ENCODE measurements at places on chromosomes 7 and 10. TPM values are rescaled to one million over a fixed set of nuclear protein-coding genes. Genes with fewer than 3 reads are reported as not detected.

DNA sequence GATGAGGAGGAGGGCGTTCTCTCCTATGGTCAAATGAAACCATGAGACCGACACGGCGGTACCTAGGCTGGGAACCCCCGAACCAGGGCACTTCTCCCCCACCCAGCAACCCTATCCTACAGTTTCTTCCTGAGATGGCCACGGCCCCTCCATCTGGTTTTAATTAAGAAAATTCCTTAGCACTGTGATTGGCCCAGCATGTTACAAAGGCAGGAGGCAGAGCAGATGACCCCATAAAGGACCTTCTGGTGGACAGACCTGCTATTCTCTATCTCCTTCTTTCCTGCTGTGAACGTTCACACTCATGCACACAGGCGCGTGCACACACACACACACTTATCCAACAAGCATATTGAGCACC is 129.4 kb downstream of the RGS10 start:
- no peak for DNase-seq

DNA sequence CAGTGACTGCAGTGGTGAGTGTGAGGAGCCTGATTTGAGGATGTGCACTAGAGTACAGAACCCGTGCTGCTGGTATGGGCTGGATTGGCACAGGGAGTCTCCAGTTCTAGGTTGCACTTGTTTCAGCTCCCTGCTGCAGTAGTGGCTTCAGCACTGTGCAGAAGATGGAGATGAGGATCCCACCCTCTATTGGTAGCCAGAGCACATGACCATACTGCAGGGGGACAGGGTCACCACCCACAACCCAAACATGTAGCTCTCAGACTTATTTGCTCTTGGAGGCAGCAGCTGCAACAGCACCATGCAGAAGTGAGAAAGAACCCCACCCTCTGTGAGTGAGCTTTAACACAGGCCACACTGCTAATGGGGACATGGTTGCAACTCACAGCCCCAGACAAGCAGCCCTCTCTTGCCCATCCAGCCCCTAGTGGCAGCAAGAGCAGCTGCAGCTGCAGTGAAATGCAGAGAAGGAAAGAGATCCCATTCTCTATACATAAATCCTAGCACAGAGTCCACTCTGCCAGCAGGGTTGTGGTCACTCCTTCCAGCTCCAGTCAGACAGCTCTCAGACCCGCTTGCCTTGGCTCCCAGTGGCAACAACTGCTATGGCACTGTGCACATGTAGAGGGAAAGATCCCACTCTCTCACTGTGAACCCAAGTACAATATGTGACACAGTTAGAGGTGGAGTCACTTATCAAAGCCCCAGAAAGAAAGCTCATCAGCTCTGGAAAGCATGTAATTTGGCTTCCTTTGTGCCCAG is 51.4 kb upstream of the SCIN start:
- DNase-seq = no peak

GRCh38 chr10:80537086-80537735 is 491 bp upstream of the SH2D4B start:
- peak; percentile 33 for DNase-seq

Gene CCDC3
- total RNA-seq = 30.0 TPM

Gene METTL27
- total RNA-seq = 5.0 TPM

Gene THSD7A
- 4.3 TPM for total RNA-seq

Gene ITIH2
- total RNA-seq = not detected

Gene NXPH1
- not detected for total RNA-seq

DNA sequence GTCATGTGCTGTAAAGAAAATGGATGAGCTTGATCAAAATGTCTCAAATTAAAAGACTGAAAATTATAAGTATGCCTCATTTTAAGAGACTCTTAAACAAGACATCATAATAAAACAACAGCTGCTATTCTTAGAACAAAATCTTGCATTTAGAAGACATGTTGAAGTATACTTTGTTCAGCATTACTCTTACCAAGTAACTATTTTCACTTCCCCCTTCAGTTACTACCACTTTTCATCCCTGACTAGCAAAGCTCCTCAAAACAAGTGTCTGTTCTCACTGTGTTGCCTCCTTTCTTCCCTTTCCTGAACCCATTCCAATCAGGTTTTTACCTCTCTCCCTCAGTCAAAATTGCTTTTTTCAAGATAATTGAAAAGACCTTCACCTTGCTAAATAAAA is 31.6 kb downstream of the ELAPOR2 start:
- no peak for DNase-seq

Gene NPC1L1
- total RNA-seq = 0.07 TPM

DNA sequence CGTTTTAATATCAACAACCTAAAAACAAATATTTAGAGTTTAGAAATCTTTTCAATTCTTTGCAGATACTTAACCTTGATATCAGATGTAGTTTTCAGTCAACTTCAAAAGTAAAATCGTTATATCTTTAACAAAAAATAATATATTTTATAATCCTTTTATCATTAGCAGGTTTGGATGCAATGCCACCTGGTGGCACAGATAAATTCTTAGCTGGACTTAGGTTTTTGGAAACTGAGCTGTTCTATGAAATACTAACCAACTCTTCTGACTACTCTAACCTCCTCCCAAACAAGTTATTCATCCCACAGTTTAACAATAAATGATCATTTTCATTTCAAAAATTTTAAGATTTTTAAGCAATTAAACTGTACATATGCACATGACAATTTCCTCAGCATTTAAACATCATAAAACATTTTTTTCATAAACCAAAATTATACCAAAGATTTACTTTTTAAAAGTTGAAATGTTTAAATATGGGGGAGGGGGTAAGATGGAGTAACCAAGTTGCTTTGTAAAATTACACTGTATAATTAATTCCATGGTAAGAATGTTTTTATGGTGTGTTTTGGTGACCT is 56.9 kb downstream of the HIBADH start:
- no peak for DNase-seq

DNA sequence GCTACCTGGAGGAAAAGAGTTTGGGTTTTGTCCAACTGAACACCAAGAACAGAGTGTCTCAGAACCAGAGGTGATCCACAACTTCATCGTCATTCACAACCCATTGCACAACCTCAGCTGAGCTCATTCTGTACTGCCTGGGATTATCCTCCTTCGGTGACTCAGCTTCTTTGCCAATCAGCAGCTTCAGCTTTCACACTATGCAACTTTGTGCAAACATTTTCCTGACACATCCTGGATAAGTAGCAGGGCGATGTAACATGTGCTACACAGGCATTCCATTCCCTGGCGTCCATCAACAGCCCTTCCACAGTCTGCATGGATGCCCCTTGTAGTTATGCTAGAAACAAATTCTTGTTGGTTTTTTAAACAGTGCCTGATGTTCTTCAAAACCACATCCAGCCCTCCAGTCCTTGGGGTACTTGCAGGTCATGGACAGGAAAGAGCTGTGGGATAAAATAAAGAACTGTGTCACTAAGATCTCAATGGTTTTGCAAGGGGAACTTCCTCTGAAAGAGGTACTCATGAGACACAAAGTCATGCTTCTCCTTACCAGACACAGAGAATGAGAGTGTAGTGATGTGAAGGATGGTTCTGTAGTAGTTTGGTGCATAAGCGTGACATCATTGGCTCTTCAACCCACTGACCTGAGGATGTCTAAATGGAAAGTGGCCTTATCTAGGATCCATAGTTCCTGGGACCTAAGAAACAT is 478.5 kb downstream of the KIF20B start:
- DNase-seq = no peak

DNA sequence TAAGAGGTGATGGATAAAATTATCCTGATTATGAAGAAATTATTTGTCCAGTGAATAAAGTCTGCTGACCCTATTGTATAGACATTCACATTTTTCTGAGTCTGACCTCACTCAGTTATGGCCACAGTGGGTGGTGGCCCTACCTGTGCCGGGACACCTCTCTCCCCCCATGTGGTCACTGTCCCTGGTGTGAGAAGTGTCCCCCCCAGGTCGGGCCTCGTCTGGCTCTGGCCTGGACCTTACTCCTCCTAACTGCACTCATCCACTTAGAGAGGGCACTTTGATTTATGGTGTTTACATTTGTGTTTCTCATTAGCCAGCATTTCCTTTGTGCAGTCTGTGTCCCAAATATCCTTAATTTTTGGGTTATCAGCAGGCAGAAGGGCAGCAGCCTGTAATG is 59.6 kb upstream of the ZNF32 start:
- no peak for DNase-seq

Gene FAM13C
- 8.1 TPM for total RNA-seq

DNA sequence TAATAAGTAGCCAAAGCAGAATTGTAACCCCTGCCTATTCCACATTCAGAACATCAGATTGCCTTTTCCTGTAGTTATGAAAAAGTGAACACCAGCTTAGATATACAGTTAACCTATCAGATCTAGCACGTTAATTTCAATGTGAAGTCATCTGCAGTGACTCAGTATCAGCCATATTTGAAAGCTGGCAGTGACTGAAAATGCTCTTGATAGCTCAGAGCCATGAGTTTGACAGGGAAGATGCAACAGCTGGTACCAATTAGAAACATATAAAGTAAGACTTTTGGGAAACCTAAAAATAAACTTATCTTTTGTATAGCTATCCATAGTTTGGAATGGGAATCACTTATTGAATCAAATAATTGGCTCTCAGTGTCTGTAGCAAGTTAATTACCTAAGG is 284.1 kb upstream of the NPSR1 start:
- no peak for DNase-seq

DNA sequence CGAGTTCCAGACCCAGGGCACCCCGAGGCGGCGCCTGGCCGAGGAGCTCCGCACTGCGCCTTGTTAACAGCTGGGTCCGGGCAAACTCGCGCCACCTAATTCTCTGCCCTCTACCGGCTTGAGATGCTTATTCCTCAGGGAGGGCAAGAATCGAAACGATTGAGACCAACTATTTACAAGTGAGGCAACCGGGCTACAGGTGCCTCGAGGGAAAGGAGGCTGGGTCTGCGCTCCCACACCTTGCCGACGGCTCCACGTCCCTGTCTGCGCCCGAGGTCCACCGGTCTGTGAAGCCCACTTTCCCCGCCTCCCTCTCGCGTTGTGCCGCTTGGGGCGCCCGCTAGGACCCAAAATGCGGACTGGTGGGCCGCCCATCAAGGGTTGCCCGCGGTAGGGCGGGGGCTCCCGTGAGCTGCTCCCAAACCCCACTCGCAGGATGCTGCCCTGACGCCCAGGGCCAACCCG is 527 bp downstream of the AKR1B1 start:
- DNase-seq = peak; percentile 93

GRCh38 chr10:59133841-59134593 is 42.4 kb upstream of the PHYHIPL start:
- DNase-seq = no peak

Gene GOLGA7B
- total RNA-seq = 0.58 TPM

DNA sequence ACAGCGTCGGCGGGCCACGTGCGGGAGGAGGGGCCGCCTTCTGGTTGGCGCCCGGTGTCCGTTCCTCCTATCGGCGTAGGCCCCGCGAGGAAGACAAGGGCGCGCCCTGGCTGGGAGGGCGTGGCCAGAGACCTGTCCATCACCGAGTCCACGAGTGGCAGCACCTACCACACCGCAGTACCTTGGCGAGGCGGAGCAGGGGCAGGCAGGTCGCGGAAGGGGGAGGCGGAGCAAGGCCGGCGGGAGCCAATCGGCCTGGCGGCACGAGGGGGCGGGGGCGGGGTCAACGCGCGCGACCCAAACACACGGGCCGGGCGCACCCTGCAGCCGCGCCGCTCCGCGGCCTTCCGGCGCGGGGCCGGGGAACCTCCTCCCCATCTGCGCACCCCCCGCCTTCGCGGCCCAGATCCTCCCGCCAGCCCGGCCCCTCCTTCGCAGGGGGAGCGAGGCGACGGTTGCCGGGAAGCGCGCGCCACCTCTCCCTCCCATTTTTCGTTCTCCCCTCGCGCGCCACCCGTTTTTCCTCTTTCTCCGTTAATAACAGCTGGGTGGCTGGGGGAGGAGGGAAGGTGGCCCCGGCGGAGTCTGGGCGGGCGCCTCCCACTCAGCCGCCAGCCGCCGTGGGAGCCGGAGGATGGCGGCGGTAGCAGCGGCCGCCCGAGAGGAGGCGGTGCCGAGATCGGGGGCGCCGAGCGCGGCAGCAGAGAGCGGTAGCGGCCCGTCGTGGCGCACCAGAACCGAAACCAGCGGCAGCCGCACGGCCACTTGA is at the start of gene ZNRF2:
TSS of gene ZNRF2 (plus strand) at position 300 of the 769 bp plus-strand sequence. CDS start 761 bp downstream, outside the sequence.
- DNase-seq = peak; percentile 100

Gene FAM180A
- not detected for total RNA-seq

Gene FBH1
- 111 TPM for total RNA-seq

GRCh38 chr7:21651697-21652096 is 108.9 kb downstream of the DNAH11 start:
- no peak for DNase-seq

GRCh38 chr10:88092973-88093372 is 229.5 kb downstream of the PTEN start:
- no peak for DNase-seq

Gene PALD1
- 20.5 TPM for total RNA-seq

DNA sequence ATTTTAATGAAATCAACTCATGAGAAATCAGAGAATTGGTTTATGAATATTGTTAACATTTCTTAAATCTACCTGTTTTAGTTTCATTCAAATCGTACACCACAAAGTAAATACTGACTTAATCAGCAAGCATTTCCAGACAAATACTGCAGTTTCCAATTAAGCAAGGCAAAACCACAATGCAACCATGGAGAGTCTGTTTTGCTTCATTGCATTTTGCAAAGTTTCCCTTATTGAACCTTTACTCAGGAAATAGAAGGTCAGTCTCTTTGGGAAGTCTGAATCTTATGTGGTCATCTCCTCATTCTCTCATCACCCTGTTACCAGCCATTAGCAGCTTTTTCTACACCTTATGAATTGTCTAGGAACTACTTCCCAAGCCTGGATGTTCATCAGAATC is 400.5 kb downstream of the IPMK start:
- DNase-seq = no peak

DNA sequence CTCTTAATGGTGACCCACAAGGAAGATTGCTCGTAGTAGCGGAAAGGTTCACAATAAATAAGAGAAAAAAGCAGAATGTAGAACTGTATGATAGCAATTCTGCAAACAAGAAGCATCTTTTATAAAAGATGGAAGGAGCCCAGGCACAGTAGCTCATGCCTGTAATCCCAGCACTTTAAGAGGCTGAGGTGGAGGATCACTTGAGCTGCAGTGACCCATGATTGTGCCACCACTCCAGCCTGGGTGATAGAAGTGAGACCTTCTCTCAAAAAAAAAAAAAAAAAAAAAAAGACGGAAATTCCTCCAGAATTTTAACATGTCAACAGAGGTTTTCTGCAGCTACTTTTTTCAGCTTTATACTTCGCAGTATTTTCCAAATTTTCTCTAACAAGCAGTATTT is 13.2 kb downstream of the GATAD1 start:
- no peak for DNase-seq

DNA sequence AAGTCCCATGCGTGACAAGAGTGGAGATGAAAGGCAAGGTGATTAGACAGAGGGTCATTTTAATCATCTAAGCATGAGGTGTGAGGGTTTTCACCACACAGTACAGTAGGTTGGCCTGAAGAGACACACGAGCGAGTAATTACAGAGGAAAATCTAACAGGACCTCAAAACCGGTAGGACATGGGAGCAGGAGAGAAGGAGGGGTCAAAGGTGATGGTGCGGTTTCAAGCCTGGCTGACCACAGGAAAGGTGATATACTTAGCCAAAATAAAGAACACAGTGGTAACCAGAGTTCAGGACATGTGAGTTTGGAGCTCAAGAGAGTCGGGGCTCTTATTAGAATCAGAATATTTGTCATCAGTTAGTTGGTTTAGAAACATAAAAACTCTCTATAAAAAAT is 20.0 kb downstream of the GLI3 start:
- no peak for DNase-seq

Measured in spleen (tissue), 13 donors.